ENCODE measurements at places on chromosomes 7 and 10.

DNA sequence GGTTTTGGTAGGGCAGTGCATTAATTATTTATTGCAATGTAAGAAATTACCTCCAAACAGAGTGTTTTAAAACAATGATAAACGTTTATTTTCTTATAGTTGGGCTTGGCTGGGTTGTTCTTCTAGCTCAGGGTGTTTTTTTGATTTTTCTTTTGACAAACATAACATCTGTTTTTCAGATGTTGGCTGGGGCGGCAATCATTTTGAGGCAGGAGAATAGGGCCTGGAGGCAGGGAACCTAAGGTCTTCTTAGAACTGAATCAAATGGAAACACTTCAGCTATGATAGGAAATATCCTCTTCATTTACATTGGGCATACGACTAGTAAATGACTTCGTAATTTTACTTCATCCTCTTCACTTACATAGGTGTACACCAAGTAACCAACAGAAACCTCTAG is 47.4 kb upstream of the NAMPT start:
- DNase-seq: no peak

- DNase-seq: no peak
Measured at GRCh38 chr10:126839094-126839761, 66.0 kb upstream of the DOCK1 start.

GRCh38 chr7:135736586-135737305 is 8.8 kb upstream of the SLC13A4 start:
- DNase-seq: no peak

DNA sequence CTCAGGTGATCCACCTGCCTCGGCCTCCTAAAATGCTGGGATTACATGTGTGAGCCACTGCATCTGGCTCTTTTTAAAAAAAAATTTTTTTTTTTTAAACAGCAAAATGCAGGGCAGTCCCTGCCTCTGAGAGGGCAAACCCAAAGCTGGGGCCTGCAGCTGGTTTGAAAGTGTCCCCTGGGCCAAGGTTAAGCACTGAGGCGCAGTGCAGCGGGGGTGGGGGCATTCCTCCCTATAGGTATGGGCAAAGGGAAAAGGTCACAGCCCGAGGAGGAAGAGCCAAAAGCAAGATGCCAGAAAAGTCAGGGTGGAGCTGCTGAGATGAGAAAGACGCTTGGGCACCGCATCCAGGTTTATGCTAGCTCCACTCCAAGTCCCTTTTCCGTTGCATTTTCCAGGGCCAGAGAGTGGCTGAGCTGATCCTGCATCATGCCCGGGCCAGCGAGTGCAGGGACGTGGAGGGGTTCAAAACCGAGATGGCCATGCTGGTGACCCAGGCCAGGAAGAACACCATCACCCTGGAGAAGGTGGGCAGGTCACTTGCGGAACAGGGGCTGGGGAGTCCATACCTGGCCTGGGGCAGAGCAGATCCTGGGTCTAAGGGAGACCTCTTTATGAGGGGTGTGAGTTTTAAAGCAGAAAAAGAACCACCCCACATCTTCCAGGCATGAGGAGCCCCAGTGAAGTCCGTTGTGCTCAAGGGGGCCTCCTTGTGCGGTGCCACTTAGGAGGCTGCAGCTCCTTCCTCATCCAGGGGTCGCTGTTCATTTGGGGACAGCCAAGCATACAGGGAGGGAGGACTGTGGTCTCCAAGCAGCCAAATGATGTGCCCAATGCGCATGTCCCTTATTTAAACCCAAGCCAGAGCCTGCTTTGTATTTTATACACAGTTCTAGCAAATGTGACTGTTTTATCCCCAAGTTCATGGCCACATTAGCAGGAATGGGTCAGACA is 7.0 kb upstream of the NDUFB2 start:
- no peak for DNase-seq

GRCh38 chr7:30771880-30772425 is 736 bp downstream of the MINDY4 start:
- no peak for DNase-seq

- DNase-seq: no peak
Measured at GRCh38 chr7:117493460-117493859, 13.6 kb downstream of the CFTR start.

DNA sequence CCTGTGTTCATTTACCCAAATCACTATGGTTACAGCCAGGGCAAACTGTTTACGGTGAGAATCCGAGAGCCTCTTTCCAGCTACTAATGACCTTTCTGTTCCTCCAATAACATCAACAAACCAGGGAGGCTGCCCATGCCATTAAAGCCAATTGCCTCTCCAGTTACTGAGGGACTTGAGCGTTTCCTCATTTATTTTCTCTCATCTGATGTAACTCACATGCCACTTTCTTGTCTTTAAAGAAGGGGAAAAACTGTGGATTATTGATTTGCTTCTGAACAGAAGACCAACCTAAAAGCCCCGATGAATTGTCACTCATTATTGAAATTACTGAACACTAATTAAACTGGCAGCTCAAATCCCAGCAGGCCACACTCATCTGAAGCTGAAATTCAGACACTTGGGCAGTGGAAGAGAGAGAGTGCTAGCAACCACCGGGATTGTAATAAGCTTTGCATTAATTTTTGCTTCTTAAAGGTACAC is 595.8 kb upstream of the MKI67 start:
- DNase-seq: no peak

DNA sequence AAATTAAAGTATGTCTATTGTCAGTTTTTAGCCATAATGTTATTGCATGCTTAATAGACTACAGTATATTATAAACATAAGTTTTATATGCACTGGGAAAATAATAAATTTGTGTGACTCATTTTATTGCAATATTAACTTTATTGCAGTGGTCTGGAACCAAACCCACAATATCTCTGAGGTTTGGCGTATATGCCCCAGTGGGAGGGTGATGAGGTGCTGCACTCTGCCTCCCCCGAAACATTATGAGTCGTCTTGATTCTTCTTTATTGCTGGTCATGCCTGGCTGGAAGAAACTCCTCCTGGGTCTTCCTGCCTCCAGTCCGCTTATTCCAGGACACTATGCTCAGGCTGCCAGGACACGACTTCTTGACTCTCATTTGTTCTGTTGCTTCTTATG is 88.4 kb downstream of the MTPN start:
- DNase-seq: no peak

DNA sequence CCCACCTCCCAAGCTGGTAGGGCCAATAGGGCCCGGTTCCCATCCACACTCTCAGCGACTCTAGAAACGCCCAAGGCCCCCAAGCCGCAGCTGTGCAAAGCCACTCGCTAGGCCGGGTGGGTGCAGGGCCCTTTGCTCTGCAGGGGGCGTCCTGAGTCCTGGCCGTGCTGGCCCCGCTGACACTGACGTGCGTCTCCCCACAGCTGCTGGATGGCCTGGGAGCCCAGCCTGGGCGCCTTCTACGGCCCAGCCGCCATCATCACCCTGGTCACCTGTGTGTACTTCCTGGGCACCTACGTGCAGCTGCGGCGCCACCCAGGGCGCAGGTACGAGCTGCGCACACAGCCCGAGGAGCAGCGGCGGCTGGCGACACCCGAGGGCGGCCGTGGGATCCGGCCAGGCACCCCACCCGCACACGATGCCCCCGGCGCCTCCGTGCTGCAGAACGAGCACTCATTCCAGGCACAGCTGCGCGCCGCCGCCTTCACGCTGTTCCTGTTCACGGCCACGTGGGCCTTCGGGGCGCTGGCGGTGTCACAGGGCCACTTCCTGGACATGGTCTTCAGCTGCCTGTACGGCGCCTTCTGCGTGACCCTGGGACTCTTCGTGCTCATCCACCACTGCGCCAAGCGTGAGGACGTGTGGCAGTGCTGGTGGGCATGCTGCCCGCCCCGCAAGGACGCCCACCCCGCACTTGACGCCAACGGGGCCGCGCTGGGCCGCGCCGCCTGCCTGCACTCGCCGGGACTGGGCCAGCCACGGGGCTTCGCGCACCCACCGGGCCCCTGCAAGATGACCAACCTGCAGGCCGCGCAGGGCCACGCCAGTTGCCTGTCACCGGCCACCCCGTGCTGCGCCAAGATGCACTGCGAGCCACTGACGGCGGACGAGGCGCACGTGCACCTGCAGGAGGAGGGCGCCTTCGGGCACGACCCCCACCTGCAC is 31.6 kb upstream of the KNDC1 start:
- no peak for DNase-seq

DNA sequence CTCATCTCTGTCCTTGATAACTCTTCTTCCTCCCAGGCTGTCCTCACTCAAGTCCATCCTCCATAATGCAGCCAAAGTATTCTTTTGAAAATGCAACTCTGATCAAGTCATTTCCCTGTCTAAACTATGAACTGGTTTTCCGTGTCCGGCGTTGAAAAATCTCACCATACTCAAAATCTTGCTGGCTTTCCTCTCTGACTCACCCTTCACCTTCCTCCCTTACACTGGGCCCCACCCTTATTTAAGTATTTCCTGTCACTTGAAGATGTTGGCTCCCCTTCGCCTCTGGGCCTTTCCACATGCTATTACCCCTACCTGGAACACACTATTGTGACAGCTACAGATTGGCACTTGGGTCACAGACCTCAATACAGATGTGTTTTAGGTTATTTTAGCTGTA is 515.6 kb downstream of the INHBA start:
- no peak for DNase-seq

DNA sequence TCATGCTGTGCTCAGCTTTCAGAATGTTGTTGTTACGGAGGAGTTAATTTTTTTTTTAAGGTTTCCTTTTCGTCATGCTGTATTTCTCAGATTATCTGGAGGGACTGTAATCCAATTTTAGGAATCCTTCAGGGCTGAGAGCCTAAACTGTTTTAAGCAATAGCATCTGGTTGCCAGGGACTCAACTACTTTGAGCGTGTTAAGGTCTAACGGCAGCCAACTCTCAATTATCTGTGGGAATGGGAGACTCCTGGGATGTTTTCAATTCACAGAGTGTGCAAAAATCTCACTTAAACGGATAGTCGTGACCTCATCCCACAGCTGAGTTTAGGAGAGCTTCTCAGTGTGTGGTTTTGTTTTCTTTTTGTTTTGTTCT is 291.7 kb downstream of the AUTS2 start:
- no peak for DNase-seq

DNA sequence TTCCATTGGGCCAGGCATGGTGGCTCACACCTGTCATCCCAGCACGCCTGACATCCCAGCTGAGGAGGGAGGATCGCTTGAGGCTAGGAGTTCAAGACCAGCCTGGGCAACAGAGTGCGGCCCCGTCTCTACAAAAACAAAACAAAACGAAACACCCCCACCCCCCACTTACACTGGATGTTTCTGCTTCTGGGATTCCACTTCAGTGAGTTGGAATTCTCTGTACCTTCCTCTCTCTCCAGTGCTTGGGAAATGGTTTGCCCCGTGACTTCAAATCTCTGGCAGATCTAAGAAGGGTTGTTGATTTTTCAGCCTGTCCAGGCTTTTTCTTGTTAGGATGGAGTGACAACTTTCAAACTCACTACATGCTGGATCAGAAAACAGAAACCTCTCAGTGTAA is 106.9 kb downstream of the ANLN start:
- no peak for DNase-seq

DNA sequence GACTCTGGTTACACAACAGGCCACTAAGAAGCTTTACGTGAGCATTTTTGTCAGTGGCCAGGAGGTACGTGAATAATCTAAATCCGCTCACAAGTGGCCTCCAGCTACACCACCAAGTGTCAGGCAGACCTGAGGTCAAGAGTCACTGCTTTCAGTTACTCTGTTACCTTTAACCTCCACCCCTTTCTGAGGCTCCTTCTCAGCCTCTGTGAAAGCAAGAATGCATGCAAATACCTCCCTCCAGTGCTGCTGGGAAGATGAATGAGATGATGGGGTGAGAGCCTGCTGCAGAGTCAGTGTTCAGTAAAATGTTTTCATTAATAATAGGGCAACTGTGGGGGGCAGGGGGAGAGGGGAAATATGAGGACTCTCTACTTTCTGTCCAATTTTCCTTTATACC is 11.2 kb downstream of the DDC start:
- DNase-seq: no peak

- no peak for DNase-seq
Measured at GRCh38 chr7:154735766-154736165, 267.2 kb downstream of the PAXIP1 start.

DNA sequence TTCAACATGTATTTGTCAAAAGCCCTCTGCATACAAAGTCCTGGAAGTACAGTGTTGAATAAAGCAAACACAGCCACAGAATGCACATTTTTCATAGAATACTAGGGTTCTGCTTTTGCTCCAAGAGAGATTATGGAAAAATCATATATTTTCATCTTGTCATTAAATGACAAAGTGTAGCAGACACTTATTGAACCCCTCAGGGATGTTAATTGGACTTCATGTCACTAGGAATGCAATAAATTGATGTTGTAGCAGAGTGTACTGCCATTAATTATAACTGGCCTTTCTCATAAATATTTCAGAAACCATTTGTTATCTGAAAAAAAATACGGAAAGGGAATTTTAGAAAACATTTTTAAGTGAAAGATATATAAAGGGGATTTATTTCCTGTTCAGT is 64.5 kb upstream of the TAC1 start:
- DNase-seq: no peak

Data from HuH-7.5 (cell line).